ENCODE measurements at places on chromosomes 4 and X.

GRCh38 chrX:13659063-13659462 lies 6.1 kb downstream of the TCEANC start:
- DNase-seq: no peak

GRCh38 chr4:40380647-40381046 lies 45.5 kb downstream of the CHRNA9 start:
- DNase-seq: no peak

DNA sequence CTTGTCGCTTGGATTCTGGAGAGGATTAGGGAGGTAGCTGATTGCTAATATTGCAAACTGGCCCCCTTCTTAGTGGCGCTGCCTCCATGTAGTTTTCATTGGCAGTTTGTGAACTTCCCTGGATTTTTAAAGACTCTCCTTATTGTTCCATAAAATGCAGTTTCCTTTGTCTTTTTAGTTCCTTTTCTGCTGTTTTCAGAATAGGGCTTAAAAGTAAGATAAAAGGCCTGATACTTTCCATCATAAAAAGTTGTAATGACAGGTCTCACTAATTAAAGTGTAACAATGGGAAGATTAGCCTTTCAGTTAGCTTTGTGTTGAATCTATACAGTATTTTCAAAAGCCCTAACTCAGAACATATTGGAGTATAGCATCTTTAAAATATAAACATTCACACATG lies 21.2 kb downstream of the ZIC3 start:
- no peak for DNase-seq

DNA sequence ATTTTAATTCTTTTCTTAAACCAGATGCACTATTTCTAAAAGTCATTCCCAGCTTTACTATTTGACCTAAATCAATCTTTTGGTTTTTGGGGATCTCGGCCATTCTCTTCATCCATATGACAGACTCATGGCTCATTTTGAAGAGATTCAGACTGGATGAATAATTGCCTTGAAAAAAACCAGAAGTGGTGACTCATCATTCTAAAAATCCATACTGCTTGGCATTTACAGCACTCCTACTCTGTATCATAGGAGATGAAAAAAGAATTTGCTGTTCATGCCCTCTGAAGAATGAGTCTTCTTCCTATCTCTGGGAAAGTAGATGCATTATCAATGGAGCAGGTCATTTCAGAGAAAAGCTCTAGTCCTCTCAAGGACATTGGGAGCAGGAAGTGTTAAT lies 220.5 kb upstream of the RPS6KA3 start:
- no peak for DNase-seq

GRCh38 chr4:100059467-100059866 lies 109.4 kb upstream of the H2AZ1 start:
- DNase-seq: no peak

DNA sequence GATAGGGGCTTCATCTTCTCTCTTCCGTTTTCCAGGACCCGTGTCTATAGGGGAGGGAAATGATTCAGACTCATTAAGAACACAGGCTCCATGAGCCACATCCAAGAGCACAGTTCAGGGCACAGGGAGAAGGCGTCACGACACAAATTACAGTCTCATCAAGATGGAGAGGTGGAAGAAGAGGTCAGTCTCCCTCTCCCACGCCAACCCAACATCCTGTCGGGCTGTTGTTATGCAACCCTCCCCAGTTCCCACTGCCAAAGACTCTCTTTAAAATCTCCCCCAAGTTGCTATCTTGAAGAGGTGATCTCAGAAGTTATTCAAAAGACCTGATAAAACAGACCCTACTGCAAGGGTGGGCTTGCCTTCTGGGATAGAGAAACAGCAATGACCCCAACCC lies 12.6 kb downstream of the ZMYM3 start:
- DNase-seq: no peak

- DNase-seq: no peak
Measured at GRCh38 chrX:120023259-120023658, 54.2 kb downstream of the RHOXF2B start.

DNA sequence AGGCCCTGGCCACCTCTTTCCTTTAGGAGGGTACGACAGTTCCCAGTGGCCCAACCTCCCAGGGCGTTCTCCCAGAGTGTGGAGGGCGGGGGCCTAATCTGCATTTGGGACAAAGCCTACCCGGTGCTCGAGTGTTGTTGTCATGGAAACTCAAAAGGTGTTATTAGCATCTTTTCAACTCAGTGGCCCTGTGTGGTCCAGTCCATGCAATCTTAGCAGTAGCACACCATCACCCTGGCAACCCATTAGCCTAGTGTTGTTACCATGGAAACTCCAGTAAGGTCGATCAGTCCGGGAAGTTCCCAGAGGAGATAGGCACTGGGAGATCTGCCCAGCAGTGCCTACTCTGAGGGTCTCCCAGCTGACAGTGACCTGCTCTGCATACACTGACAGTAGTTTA lies 20.2 kb downstream of the APLN start:
- no peak for DNase-seq

Measured in stimulated activated CD8-positive, alpha-beta memory T cell treated with anti-CD3 and anti-CD28 coated beads, Interleukin-15, amount 100 ng/mL, for 1 hour (primary cell).